ENCODE measurements at places on chromosomes 1 and 21. TPM values are rescaled to one million over a fixed set of nuclear protein-coding genes. Genes with fewer than 3 reads are reported as not detected.

C1orf53 gene
- 7.4 TPM for total RNA-seq

H6PD gene
- 28.9 TPM for total RNA-seq

OR2AK2 gene
- not detected for total RNA-seq

LRRC8B gene
- total RNA-seq, result 4.5 TPM

HMGCS2 gene
- total RNA-seq, result 0.38 TPM
